ENCODE measurements at places on chromosomes 2 and 18. TPM values are rescaled to one million over a fixed set of nuclear protein-coding genes. Genes with fewer than 3 reads are reported as not detected.

Gene KCNG2
- total RNA-seq: 0.76 TPM

DNA sequence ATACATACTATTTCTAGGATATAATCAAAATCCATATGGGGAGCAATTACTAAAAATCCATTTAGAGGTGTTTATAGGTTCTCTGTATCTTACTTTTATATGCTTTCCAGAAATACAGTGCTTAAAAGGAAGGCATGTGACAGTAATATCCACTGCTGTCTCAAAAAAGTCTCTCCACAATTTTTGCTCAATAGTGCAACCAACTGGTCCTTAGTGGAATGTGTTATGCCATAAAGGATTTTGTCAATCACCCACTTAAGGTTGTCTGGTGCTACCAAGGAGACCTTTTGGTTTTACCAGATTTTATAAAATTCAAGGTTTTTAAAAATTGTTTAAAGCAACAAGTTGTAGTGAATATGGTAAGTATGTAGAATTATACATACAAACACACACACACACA, 328.5 kb upstream of the DSEL start:
- DNase-seq: no peak
- no peak overlapping the region for H3K4me3 ChIP-seq
- no peaks in the 10 kb centered on the region for H3K27me3 ChIP-seq
- H3K27ac ChIP-seq: no peak overlapping the region
- no peaks in the 10 kb centered on the region for H3K4me1 ChIP-seq

DNA sequence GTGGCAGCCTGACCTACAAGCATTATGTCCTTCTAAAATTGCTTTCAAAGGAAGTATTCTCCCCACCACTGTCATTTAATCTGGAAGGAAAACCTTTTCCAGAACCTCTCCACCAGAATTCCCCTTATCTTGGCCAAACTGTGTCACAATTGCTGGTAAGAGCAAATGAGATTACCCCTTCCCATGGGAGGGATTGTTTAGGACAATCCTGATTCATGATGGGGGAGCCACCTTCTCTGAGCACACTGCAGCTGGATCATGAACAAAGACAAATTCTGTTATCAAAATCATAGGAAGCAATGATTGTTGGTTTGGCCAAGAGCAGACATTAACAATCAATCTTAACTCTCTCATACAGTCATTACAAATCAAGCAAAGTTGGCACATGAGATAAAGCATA, 18.1 kb upstream of the ATOH8 start:
- peaks cover 2% of the 10 kb centered on the region for H3K4me1 ChIP-seq
- H3K27me3 ChIP-seq: no peaks in the 10 kb centered on the region
- no peak for DNase-seq
- H3K27ac ChIP-seq: no peak overlapping the region
- no peak overlapping the region for H3K4me3 ChIP-seq

- DNase-seq: no peak
- no peaks in the 10 kb centered on the region for H3K4me1 ChIP-seq
- H3K27me3 ChIP-seq: no peaks in the 10 kb centered on the region
- no peaks in the 10 kb centered on the region for H3K36me3 ChIP-seq
- no peak overlapping the region for H3K27ac ChIP-seq
- H3K4me3 ChIP-seq: no peak overlapping the region
These were observed 46.2 kb downstream of the GREB1 start for GRCh38 chr2:11579867-11580659.

GRCh38 chr2:100057901-100058261, 84.5 kb downstream of the AFF3 start:
- no peak overlapping the region for H3K4me3 ChIP-seq
- no peak for DNase-seq
- H3K27ac ChIP-seq: no peak overlapping the region
- no peaks in the 10 kb centered on the region for H3K4me1 ChIP-seq
- H3K27me3 ChIP-seq: no peaks in the 10 kb centered on the region

GRCh38 chr2:18077704-18078103, 199.2 kb downstream of the KCNS3 start:
- H3K4me1 ChIP-seq: no peaks in the 10 kb centered on the region
- no peak overlapping the region for H3K27ac ChIP-seq
- H3K36me3 ChIP-seq: no peaks in the 10 kb centered on the region
